Retinal pigment epithelial cell (primary cell): ENCODE measurements at places on chromosomes 1 and 21.

DNA sequence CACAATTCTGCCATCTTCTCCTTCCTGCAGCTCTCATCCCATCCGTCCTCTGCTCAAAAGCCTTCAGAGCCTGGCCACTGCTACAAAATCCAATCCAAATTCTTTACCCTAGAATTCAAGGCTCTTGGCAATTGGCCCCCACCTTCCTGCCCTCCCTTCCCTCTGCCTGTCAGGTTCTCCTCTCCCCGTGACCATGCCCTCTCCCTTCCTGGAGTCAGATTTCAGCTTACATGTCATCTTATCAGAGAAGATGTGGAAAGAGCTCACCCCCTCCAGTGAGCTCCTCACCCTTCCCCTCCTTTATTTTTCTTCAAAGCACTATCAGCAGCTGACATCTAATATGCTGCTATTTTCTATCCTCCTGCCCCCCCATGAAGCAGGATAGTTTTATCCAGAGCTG is 86.9 kb downstream of the GRIK3 start:
- no peak for DNase-seq

DNA sequence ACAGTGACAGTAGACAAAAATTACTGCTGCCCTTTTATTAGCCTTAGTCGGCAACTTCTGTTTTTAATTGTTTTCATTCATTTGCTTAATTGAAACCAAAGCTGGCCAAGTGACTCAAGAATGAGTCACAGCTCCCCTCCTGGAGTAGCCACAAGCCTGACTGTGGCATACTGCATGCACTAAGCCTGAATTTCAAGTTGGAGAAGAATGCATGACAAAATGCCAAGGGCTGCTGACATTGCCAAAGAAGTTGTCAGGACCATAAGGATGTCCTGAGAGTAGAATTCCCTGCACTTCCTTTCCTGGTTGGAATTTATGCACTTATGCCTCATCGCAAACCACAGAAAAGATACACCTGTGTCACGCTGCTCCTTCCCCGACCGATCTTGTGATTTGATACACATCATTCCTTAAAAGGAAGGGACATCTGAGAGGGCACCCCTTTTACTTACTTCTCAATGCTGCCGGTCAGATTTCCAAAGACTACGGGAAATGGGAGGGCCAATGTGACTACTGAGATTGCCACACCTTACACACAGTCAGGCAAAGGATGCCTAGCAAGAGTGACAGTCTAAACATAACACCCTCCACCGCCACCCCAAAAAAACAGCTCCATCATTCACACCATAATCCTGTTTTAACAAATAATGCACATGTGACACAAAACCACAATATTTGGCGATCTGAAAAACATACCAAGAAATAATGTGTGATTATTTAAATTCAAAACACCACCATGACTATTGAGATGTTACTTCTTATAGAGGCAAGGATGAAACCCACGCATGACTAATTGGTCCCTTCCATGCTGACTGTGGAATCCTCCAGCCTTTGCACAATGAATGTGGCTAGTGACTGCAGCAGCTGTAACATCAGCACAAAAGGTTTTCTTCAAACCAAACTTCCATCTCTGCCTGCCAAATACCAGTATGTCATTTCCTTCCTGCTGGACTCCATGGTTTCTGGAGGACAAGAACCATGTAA is 28.2 kb downstream of the VAV3 start:
- DNase-seq: peak; percentile 76

DNA sequence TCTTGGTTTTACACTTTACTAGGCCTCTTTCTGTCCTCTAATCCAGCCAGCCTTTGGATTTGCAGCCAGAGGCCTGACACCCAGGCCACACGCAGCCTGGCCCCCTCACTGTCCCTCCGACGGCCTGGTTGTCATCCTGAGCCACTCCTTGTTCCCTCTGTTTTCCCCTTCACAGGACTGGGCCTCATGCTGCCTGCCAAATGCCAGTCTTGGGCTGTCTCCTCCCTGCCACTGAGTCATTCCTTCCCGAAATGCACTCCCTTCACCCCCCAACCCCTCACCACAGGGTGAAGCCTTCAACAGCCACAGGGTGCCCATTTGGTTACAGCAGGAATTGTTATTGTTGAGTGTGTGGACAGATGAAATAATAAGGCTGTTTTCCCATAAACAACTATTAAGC is 21.3 kb downstream of the ACOT11 start:
- no peak for DNase-seq

DNA sequence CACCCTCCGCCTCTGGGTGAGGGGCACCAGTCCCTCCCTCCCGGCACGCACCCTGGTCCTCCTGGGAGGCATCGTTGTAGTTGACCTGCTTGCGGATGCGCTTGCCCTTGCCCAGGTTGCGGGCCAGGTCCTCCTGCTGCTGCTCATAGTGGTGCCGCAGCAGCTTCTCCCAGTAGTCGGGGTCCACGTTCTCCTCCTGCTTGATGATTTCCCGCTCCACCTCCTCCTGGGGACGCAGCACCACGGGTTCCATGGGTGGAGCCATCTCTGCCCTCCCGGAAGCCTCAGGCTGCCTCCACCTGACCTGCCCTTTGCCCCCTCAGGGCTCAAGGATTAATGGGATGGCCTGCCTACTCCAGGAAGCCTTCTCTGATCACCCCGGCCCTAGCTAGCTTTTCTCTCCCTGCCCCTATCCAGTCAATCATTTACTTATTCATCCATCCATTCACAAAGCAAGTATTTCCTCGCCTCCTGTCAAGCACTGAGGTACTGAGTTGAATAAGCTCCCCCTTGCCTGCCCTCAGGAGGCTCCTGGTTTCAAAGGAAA is 53.5 kb downstream of the CHD5 start:
- DNase-seq: no peak

- no peak for DNase-seq
Measured at GRCh38 chr1:244869364-244869827, 5.1 kb upstream of the HNRNPU start.

DNA sequence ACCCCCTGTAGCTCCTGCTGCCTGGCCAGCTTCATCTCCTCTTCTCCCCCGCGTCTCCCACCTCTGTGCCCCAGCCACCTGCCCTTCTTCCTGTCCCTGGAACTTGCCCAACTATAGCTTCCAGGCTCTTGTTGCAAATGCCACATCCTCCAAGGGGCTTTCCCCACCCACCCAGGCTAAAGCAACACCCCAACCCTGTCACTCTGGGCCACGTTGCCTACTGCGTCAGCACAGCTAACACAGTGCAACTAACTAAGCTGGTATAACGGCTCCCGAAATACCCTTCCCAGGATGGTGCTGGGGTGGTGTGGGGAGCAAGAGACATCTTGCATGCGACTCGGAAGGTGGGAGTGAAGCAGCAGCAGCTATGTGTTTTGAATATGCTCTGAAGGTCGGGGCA is 19.7 kb downstream of the CAMK2N1 start:
- no peak for DNase-seq

DNA sequence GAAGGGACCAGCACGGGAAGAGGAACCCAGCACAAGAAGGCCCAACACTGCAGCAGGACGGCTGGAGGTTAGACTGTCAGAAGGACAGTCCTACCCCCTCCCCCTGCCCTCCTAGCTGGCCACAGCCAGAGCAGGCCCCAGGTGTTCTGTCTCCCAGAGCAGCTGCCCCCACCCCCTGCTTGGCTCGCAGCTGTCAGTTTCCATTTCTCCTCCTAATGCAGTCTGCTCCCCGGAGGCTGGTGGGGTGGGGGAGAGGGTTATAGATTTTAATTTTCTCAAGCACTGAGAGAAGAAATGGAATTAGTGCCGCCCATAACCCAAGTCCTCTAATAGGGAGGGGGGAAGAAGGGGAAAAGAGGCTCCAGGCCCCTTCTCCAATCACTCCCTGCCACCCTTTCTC is 13.0 kb upstream of the PEAR1 start:
- DNase-seq: no peak

- no peak for DNase-seq
Measured at GRCh38 chr1:155976913-155977689, 1.2 kb downstream of the ARHGEF2 start.

- DNase-seq: no peak
Measured at GRCh38 chr1:18373882-18374493, 106.7 kb upstream of the KLHDC7A start.
